ENCODE measurements at places on chromosomes 3 and 15.

GRCh38 chr3:127486321-127486944 lies 104.1 kb downstream of the TPRA1 start:
- DNase-seq, result peak; percentile 12

- no peak for DNase-seq
These were observed 595.5 kb upstream of the AGTR1 start for GRCh38 chr3:148102156-148102555.

DNA sequence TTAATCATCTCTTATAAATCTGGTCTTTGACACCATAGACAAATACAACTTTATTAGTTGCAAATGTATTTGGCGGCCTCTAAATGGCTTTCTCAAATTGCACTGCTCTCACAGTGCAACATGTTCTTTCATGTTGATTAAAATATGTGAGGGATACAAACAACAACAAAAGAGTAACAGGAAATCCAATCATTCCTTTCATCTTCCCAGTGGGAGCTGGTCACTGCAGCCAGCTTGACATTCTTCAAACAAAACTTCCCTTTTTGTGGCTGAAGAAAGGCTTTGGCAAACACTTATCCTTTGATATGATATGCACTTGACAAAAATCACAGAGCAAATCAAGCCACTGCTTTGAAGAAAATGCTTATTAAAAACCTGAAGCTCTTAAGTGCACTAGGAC lies 973.6 kb downstream of the EPHA3 start:
- no peak for DNase-seq

DNA sequence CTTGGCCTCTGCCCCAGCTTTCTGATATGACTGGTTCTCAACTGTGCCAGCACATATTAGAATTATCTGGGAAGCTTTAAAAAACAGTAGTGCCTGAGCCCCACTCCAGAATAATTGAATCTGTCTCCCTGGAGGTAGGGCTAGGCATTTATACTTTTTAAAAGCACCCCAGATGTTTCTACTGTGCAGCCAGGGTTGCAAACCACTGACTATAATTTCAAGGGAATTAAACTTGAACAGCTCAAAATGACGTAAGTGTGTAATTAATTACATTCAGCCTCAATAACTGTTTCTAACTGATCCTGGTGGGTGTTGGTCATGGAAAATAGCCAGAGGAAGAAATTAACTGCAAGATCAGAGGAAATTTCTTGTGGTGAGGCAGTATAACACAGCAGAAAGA lies 4.4 kb upstream of the IRAK2 start:
- no peak for DNase-seq

DNA sequence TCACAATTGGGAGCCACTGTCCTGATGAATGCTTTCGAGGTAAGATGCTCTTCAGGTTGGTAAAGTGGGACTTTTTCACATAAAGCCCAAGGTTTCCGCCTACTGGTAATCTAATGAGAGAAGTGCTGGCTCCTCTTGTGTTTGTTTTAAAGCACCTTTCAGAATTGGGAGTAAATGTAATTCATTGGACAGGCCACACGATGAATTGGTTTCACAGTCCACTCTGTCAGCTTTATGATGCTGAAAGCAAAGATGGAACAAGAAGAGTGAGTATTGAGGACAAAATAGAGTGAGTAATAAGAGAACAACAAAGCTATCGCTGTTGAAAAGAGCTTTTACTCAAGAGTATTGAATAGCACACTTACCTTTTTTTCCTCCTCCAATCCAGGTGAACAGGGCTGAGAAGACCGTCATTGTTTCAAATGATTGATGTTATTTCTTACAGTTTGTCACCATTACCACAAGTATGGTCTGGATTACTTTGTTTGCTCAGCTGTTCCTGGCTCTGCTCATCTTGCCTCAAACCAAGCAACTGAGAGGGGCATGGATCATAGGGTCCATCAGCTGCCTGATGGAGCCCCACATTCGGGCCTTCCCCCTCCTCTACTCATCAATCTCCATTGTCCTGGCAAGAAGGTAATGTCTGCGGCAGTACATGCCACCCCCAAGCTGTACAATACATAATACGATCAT lies 136.1 kb upstream of the CNTN4 start:
- DNase-seq, result no peak

GRCh38 chr3:59069838-59070237 lies 20.0 kb upstream of the CFAP20DC start:
- DNase-seq, result no peak

DNA sequence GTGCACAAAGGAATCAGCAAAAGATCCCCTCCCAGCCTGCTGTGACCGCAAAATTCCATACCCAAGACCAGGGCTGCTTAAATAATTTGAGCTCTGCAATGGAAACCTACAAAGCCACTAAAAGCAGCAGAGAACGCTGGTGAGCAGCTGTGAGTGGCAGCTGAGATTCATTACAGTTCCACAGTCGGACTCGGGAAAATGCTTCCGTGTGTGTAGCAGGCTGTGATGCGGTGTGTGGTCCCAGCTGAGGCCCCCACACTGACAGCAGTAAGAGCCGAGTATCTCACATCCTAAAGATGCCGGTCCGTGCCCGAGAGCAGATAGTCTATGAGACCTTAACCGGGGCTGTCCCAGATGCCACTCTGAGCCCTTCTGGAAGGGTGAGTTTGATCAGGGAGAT lies 37.4 kb downstream of the TM2D3 start:
- no peak for DNase-seq

DNA sequence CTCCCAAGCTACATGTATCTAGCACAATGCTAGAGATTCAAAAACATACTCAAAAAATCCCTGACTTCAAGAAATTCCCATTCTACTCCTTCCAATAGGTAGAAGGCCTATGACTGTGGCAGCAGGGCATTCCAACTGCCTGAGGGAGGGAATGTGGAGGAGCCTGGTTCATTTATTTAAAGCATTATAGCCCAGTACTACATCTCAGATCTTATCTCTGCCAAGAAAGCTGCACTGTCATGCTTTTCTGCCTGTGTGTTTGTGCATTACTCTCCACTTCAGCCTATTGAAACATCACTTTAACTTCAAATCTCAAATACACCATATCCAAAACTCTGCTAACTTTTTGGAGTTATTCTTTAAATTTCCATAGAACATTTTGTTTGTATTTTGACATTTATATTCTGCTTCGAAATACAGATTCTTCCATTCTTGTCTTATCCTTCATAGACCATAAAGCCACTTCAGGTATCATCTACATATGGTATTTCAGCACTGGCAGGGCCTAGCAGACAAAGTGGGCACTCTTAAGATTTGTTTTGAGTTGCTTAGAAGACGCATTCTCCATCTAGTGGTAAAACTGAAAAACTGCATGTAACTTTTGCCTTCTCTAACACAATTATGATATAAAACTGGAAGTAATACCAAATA lies 59.1 kb upstream of the NEDD4 start:
- DNase-seq, result no peak

DNA sequence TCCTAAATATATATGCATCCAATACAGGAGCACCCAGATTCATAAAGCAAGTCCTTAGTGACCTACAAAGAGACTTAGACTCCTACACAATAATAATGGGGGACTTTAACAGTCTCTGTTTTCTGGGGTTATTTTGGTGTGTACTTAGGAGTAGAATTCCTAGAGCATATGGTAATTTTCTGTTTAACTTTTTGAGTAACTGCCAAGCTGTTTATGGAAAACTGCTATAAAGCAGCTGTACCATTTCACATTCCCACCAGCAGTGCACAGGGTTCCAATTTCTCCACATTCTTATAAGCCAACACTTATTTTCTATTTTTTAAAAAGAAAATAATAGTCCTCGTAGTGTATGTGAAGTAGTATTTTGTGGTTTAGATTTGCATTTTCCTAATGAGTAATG lies 68.9 kb downstream of the DOCK3 start:
- DNase-seq, result no peak

DNA sequence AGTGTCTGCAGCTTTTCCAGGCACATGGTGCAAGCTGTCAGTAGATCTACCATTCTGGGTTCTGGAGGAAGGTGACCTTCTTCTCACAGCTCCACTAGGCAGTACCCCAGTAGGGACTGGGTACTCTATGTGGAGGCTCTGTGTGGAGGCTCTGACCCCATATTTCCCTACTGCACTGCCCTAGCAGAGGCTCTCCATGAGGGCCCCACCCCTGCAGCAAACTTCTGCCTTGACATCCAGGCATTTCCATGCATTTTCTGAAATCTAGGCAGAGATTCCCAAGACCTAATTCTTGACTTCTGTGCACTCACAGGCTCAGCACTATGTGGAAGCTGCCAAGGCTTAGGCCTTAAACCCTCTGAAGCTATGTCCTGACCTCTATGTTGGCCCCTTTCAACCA lies 1060.0 kb downstream of the NAALADL2 start:
- no peak for DNase-seq

DNA sequence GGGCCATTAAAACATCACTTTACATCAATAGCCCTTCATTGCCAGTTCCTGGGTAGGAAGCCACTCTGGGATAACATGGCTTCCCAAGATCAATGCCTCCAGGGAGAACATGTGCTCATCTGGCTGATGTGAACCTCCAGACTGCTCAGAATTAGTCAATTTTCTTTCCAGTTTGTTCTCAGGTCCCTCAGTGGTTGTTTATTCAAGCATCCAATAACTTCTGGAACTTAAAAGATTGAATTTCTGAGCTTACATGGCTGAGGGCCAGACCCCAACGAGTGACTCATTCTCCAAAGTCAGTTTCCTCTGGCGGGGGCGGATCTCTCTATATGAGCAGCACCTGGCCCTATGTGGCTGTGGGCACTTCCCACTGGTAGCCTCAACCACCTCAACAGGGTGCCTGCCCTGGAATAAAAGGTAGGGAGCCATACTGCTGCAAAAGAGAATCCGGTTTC lies 34.0 kb downstream of the LYZL4 start:
- peak; percentile 71 for DNase-seq

DNA sequence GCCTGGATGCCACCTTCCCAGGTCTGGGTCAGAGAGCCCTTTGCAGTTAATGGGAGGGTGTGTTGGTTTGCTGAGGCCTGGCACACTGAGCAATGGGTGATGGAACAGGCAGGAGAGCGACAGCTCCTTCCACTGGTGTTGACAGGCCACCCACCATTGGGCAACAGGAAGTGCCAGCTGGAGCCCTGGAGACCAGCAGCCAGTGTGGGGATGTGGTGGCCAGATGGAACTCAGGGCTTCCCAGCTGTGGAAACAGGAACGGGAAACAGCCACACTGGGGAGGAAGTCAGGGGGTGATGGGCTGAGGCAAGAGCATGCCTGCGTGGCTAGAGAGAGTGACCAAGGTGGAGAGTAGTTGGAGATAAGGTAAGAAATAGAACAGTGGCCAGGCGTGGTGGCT lies 9.3 kb downstream of the PSTPIP1 start:
- no peak for DNase-seq

DNA sequence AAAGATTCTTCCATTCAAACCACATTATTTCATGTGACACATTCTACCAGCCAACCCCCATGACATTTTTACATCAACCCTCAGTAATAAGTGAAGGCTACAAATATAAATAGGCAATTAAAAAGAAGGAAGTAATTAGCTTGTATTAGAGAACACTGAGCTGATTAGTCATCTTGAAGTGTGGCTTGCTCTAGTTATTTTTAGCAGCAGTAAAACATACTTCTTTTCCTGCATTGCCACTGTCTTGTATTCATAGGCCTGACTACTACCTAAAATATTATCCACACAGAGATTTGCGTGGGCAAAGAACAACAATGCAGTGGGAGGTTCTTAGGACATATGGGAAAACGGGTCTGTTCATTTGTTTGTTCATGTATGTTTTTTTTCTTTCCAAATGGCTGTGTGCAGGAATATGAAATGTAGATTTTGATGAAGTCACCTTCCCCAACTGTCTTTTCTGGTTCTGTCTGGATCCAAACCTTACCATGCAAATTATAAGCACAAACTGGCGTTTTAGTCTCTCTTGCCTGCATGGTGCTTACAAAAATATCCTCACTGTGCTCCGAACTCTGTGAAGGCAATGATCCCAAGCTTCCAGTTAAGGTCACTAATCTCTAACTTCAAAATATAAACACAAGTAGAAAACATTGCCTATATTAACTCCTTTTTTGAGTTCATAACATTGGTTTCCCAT lies 31.5 kb upstream of the TM4SF4 start:
- DNase-seq, result no peak

- no peak for DNase-seq
These were observed 35.6 kb downstream of the SMAD3 start for GRCh38 chr15:67100801-67101581.

DNA sequence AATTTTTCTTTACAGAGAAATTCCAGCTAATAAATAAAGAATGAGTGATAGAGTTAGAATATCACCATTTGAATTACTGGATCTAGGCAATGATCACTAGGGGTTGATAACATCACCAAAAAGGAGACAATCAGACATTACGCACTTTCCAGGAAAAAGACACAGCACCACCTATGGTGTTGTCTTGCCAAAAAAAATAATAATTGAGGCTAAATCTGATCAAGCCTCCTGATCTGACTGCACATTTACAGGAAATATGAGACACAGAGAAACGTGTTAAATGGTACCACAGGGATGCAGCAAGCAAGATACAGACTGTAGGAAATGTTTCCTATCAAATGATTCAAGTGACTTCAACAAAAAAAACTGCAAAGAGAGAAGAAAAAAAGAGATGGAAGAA lies 92.8 kb downstream of the EOMES start:
- DNase-seq, result no peak

DNA sequence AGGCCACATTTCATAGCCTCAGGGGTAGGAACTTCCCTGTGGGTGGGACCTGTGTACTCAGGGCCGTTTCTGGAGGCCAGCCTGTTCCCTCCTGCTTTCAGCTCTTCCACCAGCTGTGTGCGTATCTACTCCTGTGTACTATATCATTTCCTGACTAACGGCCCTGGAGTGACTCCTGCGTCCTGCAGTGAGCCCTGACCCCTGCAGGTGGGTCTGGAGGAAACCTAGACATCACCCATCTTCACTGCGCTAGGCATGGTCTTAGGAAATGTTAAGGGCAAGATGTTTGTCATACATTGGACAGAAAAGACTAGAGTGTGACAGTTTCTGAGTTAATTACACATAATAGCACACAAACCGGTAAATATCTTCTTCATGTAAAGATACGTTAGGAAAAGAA lies 297.3 kb downstream of the GABRB3 start:
- no peak for DNase-seq

DNA sequence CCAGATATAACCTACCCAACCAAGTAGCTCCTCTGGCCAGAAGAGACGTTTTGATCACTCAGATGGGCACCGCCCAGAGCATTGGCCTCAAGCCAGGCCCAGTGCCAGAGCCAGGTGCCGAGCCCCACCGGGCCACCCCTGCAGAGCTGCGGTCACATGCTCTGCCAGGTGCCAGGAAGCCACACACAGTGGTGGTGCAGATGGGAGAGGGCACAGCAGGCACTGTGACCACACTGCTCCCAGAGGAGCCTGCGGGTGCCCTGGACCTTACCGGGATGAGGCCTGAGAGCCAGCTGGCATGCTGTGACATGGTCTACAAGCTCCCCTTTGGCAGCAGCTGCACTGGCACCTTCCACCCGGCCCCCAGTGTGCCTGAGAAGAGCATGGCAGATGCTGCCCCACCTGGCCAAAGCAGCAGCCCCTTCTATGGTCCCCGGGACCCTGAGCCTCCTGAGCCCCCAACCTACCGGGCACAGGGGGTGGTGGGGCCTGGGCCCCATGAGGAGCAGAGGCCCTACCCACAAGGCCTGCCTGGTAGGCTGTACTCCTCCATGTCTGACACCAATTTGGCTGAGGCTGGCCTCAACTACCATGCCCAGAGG lies 19.1 kb upstream of the APEH start:
- no peak for DNase-seq

GRCh38 chr3:119779731-119780383 lies 2.0 kb upstream of the NR1I2 start:
- DNase-seq, result no peak

GRCh38 chr3:40623567-40623966 lies 98.8 kb downstream of the ZNF621 start:
- DNase-seq, result no peak

Measured in breast epithelium (tissue), 4 donors.